ENCODE measurements at places on chromosomes 16 and 17. TPM values are rescaled to one million over a fixed set of nuclear protein-coding genes. Genes with fewer than 3 reads are reported as not detected.

GRCh38 chr17:31266042-31266441, 31.0 kb downstream of the OMG start:
- H3K4me1 ChIP-seq, result peaks cover 9% of the 10 kb centered on the region
- H3K4me3 ChIP-seq, result no peak overlapping the region
- no peaks in the 10 kb centered on the region for H3K36me3 ChIP-seq
- H3K27me3 ChIP-seq, result no peaks in the 10 kb centered on the region
- H3K27ac ChIP-seq, result no peak overlapping the region

DNA sequence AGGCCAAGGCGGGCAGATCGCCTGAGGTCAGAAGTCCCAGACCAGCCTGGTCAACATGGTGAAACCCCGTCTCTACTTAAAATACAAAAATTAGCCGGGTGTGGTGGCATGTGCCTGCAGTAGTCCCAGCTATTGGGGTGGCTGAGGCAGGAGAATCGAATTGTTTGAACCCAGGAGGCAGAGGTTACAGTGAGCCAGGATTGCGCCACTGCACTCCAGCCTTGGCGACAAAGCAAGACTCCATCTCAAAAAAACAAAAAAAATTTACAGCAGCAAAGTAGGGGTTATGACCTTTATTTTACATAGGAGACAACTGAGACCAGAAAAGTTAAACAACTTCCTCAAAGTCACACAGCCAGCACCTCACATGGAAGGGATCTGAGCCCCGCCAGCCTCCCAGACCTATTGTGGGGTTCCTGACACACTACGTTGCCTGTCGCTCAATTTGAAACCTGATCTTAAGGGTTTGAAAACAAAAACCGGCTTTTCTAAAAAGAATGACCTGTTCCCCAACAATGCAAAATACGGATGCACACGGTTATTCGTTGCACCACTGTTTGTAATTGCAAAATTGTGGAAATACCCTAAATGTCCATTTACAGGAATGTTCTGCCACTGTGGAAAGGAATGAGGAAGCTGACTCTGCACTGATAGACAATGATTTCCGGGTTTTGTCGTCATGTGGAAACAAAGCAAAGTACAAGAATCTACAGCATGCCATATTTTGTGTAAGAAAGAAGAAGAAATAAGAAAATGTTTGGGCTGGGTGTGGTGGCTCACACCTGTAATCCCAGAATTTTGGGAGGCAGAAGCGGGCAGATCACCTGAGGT, 77.2 kb downstream of the CNGB1 start:
- no peaks in the 10 kb centered on the region for H3K4me1 ChIP-seq
- no peak overlapping the region for H3K27ac ChIP-seq
- H3K27me3 ChIP-seq, result no peaks in the 10 kb centered on the region
- H3K4me3 ChIP-seq, result no peak overlapping the region
- H3K36me3 ChIP-seq, result no peaks in the 10 kb centered on the region

GRCh38 chr17:40980596-40980995, 3.5 kb downstream of the KRT40 start:
- no peak for DNase-seq
- H3K27ac ChIP-seq, result peak overlapping the region; percentile 53
- no peak overlapping the region for H3K4me3 ChIP-seq
- H3K27me3 ChIP-seq, result no peaks in the 10 kb centered on the region
- H3K36me3 ChIP-seq, result no peaks in the 10 kb centered on the region

- H3K27me3 ChIP-seq, result no peaks in the 10 kb centered on the region
- no peak overlapping the region for H3K4me3 ChIP-seq
Measured at GRCh38 chr17:74380959-74381808, 13.9 kb downstream of the GPR142 start.

DNA sequence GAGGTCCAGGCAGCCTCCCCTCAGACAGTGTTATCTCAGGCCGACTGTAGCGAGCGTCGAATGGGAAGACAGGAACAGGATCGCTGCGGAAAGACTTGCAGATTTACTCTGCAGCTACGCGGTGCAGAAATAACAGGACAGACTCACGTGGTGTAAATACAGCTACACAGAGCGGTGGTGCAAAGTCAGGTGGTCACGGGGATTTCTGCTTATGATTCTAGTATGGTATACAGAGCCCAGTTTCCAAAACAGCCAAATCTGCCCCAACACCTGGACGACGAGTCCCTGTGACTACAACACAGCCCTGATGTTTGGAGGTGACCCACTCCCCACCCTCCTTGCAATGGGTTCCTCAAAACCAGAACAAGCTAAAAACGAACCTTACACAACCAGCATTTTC, 40.6 kb upstream of the ABR start:
- no peaks in the 10 kb centered on the region for H3K27me3 ChIP-seq
- H3K36me3 ChIP-seq, result no peaks in the 10 kb centered on the region
- H3K27ac ChIP-seq, result no peak overlapping the region

- no peaks in the 10 kb centered on the region for H3K4me1 ChIP-seq
- no peak overlapping the region for H3K27ac ChIP-seq
- no peak for DNase-seq
Measured at GRCh38 chr16:64196444-64196843, 925.4 kb downstream of the CDH11 start.

MPP2 gene
- 7.6 TPM for total RNA-seq

ATAD5 gene
- 2.7 TPM for total RNA-seq

GRCh38 chr17:55444471-55445441, 23.1 kb upstream of the MMD start:
- no peak overlapping the region for H3K27ac ChIP-seq
- DNase-seq, result no peak
- no peak overlapping the region for H3K4me3 ChIP-seq
- H3K36me3 ChIP-seq, result no peaks in the 10 kb centered on the region
- H3K27me3 ChIP-seq, result no peaks in the 10 kb centered on the region

GRCh38 chr17:37051381-37051780, 102.6 kb downstream of the AATF start:
- H3K27me3 ChIP-seq, result no peaks in the 10 kb centered on the region
- no peaks in the 10 kb centered on the region for H3K36me3 ChIP-seq
- no peaks in the 10 kb centered on the region for H3K4me1 ChIP-seq
- no peak overlapping the region for H3K4me3 ChIP-seq
- H3K27ac ChIP-seq, result no peak overlapping the region
- DNase-seq, result no peak

GRCh38 chr16:57111420-57111819, 19.0 kb downstream of the CPNE2 start:
- DNase-seq, result no peak
- H3K36me3 ChIP-seq, result peaks cover 11% of the 10 kb centered on the region
- H3K4me1 ChIP-seq, result peaks cover 20% of the 10 kb centered on the region
- no peak overlapping the region for H3K4me3 ChIP-seq

- DNase-seq, result no peak
- no peak overlapping the region for H3K27ac ChIP-seq
- peaks cover 6% of the 10 kb centered on the region for H3K36me3 ChIP-seq
- no peaks in the 10 kb centered on the region for H3K27me3 ChIP-seq
Measured at GRCh38 chr17:80283116-80283852, 22.6 kb downstream of the RNF213 start.

- H3K4me1 ChIP-seq, result peaks cover 54% of the 10 kb centered on the region
- no peak for DNase-seq
- no peaks in the 10 kb centered on the region for H3K27me3 ChIP-seq
- H3K4me3 ChIP-seq, result no peak overlapping the region
Measured at GRCh38 chr16:48499923-48500381, 110.0 kb downstream of the N4BP1 start.
